ENCODE measurements at places on chromosomes 12 and 14.

DNA sequence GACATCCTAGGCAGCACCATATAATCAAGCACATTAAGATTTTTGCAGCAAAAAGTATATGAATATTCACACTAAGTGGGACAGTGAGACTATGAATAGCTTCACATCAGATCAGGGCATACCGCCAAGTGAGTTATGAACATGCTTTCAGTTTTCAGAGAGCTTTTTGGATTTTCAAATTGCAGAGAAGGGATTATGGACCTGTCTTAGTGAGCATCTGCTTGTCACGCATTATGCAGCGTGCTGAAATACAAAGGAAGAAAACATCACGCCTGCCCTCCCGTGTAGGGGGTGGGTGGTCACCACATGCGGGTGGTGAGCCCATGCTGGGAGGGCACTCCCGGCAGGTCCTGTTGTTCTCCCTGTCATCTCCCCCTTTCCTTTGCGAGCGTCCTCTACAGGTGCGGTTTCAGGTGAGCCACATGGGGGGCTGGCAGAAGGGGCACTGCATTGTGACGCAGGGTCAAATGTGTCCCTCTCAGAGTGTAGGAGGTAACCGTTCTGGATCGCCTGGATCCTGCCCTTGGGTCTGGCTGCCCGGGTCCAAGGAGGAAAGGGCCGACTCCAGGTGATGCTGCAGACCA lies 42.6 kb downstream of the TRAF3 start:
- DNase-seq: no peak

- DNase-seq: no peak
These were observed 95.0 kb downstream of the INSM2 start for GRCh38 chr14:35628989-35629388.

- DNase-seq: no peak
These were observed 806.8 kb downstream of the AACS start for GRCh38 chr12:125871811-125872594.

GRCh38 chr14:20583142-20583541 lies 4.7 kb downstream of the RNASE11 start:
- no peak for DNase-seq

GRCh38 chr14:23058654-23059504 lies 1.6 kb upstream of the CDH24 start:
- no peak for DNase-seq

- DNase-seq: no peak
These were observed 9.0 kb upstream of the CPNE6 start for GRCh38 chr14:24062216-24062980.

DNA sequence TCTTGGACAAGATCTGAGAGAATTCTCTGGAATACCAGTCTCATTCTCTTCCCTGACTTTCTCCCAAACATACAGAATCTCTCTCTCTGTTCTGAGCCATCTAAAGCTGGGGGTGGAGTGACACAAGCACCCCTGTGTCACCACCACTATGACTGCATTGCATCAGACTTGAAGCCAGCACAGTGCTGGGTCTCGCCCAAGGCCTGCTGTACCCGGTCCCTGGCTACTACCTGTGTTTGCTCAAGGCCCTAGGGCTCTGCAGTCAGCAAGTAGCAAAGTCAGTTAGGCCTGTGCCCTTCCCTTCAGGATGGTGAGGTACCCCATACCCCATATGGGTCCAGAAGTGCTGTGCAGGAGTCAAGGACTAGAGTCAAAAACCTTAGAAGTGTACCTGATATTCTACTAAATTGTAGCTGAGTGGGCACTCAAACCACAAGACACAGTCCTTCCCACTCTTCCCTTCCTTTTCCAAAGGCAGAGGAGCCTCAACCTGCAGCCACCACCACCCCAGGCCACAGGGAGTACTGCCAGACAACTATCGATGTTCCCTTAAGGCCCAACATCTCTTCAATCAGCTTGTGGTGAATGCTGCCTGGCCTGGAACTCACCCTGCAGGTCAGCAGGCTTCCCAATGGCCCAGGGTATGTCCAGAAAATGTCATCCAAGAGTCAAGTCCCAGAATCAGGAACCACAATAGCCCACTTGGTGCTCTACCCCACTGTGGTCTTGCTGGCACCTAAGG lies 21.2 kb upstream of the RDH16 start:
- no peak for DNase-seq

DNA sequence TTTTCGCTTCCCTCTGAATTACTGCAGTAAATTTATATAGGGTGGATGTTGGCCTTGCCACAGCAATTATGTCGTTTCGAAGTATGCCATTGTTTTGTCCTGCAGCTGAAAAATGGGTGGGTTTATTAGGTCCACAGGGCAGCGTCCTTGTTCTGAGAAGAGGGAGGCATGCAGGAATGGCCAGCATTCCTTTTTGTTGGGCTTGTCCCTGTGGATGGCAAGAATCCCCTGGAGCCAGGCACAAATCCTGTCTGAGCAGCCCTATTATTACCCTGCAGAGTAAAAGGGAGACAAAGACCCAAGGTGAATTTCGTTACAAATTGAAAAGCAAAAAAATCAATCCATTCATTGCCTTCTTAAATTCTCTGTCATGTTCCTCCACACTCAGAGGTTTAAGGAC lies 88.1 kb downstream of the CHST11 start:
- DNase-seq: no peak

DNA sequence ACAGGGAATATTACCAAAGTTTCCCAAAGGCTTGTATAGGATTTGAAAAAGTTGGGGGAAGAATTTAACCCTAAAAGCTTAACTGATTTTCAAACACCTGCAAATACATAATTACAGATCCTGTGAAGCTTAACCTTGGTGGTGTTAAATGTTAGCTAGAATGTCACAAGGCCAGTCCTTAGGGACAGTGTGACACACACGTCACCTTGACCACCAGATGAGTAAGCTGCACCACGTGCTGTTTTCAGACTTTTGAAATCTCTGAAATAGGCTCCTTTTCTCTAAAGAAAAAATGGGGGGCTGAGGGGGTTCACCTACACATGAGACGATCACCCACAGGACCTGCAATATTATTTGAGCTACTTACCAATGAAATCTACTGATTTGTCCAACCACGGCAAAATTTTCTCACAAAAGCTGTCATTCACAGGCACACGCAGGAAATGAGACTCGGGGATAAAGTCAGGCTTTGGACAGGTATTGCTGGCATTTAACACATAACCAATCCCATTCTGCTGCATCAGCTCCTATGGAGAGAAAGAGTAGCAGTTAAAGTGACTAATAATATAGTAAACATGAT lies 75.9 kb downstream of the DUSP16 start:
- no peak for DNase-seq

DNA sequence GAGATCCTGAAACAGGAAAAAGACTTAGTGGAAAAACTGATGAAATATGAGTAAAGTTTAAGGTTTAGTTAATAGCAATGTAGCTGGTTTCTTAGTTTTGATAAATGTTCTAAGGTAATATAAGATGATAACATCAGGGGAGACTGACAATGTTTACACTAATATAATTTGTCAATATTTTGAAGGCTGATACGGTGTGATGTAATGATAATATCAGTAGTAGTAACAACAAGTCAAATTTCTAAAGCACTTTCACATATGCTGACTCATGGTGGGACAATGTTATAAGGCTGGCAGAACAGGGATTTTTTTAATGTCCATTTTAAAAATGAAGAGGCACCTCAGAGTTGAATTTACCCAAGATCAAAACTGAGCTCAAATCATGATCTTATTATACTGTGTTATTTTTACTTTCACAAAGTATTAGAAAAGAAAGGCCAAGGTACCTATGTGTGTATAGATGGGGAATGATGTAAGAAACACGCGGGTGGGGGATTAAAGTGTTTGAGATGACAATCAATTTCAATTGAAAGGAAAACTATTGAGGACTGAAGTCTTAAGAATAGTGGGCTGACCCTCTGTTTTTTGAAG lies 2.4 kb upstream of the FLRT2 start:
- DNase-seq: no peak

DNA sequence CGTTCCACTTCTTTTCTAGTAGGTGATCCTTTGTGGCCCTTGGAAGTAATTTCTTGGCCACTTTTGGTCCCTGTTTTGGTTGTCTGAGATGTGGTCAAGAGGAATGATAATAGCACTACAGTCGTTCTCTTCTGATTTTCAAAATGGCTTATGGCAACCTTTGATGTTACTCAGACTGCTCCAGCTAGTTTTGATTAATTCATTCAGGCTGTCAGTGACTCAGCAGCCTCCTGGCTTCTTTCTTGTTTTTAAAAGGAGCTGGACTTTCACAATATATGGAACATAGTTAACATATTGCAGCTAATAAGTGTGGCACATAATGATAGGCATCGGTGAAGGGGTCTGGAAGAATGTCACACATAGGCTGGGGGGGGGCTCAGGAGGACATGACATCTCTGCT lies 47.3 kb downstream of the WDR20 start:
- no peak for DNase-seq

DNA sequence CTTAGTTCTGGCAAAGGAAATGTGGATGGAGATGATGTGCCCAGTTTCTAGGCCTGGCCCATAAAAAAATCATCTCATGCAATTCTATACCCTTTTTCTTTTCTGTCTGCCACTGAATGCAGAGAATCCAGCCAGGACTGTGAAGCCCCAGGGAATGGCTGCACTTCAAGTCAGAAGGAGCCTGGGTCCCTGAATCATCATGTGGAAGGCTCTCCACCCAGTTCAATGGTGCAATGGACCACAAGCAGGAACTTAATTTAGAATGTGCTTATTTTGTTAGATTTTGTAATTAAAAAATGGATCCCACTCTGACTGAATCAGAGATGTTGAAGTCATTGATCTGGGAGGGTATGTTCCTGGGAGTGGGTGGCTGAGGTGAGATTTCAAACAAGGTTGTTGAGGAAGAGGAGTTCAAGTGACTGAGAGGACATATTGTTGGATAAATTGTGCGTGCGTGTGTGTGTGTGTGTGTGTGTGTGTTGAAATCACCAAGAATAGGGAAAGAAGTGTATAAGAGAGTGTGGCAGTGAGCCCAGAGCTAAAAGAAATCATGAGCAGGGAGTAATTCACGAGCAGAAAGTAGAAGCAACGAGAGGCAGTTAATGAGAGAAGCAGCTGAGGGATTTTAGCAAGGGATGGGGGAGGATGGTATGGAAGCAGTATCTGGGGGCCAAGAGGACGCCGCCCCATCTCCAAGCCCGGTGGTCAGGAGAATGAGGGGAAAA lies 125.4 kb downstream of the TMX1 start:
- DNase-seq: no peak

DNA sequence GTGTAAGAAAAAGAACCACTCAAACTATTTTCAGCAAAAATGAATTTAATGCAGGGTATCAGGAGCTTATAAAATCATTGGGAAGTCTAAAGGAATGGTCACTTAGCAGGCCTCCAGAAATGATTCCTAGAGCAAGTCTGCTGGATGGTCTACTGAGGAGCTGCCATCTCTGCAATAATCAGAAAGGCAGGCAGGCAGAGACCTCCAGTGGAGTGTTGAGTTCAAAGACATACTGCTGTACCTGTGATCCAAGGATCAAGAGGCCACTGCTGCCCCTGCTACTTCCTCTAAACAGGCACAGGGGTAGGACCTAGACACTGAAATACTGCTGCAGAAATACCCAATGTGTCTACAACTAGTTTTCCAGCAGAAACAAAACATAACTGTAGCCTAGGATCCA lies 14.5 kb upstream of the KICS2 start:
- no peak for DNase-seq

DNA sequence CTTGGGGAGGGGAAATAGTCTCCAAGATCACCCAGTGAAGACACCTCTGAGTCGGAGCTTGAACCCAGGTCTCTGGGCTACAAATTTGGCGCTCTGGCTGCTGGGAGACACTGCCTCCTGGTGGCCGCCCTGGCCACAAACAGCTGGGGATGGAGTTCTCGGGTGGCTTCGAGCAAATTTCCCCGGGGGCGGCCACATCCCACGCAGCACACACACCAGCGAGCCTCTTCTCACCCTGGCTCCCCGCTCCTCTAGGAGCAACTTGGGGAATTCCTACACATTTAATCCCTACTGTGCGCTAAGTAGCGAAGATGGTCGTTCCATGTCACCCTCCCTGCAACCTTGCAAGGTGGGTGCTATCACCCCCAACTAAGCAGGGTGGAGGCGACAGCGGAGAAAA lies 66.2 kb upstream of the BEGAIN start:
- DNase-seq: no peak

DNA sequence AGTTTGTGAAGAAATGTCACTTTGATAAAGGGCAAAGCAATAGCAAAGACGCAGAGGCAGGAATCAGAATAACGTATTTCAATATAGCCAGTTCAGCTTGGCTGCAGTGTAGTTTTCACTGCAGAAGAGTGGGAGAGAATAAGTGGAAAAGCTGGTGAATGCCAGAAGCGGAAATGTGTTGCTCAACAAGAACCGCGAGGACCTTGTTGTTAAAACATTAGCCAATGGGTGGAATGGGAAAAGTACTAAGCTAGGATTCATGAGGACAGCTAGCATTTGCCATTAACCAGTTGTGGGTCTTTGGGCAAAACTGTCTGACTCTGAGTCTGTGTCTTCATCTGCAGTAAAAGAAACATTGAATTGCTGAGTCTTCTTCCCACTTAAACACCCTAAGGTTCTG lies 292.9 kb upstream of the GRIP1 start:
- no peak for DNase-seq

GRCh38 chr12:95243497-95244183 lies 26.0 kb downstream of the VEZT start:
- DNase-seq: no peak

GRCh38 chr12:65560286-65560685 lies 264.0 kb upstream of the HMGA2 start:
- DNase-seq: no peak

DNA sequence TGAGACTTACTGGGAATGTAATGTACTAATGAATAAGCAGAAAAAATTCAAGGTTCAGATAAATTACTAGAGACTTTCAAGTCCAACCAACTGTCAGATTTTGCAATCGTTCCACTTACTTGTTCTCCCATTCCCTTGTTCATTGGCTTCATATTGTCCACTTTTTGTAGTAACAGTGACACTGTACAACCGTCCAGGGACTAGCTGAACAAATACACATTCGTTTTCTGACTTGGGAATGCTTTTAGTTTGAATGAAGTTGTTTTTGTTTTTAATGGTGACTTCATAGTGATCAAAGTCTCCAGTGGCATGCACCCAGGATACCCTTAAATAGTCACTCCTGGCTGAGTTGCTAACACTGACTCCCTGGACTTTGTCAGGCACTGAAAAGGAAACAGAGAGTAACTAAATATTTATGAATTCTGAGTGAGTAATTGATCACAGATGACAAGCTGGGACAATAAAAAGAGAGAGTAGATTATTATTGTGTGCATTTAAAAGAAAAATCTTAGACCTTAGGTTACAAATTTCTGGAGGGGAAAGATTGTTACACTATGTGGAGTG lies 65.4 kb downstream of the PTPRB start:
- DNase-seq: no peak

GRCh38 chr12:49824895-49825294 lies 3.3 kb downstream of the NCKAP5L start:
- DNase-seq: no peak
